ENCODE measurements at places on chromosomes 7 and 10.

DNA sequence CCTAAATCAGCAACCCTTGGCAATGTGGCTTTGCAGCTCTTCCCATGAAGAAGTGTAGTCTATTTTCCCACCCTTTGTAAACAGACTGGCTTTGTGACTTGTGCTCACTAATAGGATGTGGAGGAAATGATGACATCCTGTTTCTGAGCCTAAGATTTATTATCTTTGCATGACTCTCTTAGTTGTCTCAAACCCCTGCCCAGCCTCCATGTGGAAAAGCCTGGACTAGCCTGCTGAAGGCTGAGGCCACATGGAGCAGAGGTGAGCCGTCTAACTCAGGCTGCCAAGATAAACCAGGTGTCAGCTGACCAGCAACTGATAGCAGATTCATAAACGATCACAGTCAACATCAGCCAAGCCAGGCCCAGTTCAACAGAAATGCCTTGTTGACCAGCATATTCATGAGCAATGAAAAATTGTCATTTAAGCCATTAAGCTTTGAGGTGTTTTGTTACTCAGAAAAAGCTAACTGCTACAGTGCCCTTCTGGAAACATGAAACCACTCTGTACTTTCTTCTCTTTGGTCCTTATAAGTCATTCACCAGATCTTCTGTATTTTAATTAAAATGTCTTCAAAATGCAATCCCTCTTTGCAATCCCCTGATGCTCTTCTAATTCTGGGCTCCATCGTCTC, 586.3 kb upstream of the ANKRD30A start:
- DNase-seq = no peak

DNA sequence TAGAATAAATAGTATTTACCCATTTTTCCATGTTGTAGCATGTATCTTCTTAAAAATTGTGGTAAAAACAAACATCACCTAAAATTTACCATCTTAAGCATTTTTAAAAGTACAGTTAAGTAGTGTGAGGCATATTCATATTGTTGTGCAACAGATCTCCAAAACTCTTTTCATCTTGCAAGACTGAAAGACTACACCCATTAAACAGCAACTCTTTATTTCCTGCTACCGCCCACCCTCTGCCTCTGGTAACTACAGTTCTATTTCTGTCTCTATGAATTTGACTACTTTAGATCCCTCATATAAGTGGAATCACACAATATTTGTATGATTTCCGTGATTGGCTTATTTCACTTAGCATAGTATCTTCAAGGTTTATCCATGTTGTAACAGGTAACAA, 40.0 kb upstream of the AGBL3 start:
- DNase-seq = no peak

DNA sequence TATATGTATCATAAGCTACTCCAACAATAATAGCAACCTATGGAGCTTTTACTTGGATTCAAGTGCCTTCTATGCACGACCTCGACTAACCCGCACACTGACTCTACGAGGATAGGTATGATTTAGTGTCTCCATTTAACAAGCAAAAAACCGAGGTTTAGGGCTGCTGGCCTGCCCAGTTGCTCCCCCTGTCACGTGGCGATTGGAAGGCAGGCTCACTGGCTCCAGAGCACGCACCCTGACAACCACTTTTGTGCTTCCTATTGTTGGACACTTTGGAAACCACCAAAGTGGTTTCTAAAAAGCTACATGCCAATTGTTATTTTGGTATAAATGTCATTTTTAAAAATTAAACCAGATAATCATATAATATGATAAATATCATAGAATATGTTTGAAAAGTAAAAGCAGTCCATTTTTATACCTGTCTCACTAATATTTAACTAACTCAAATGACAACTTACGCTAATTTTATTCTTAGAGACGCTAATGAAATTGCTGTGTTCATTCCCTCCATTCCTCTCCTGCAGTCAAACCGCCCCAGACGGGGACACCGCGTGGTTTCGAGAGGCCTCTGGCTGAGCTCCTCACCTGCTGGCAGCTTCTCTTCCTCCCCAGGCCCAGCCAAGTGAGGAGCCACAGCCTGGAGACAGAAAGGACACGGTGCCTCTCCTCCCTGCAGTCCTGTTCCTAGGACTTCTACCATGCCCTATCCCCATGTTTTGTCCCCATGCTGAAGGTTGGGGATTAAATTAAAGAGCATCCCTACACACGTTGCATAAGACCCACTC, 22.2 kb upstream of the RHEB start:
- no peak for DNase-seq

GRCh38 chr10:62384057-62384446, 9.9 kb downstream of the ZNF365 start:
- DNase-seq = peak; percentile 77

- no peak for DNase-seq
Measured at GRCh38 chr7:47580175-47580706, 1.7 kb downstream of the TNS3 start.

DNA sequence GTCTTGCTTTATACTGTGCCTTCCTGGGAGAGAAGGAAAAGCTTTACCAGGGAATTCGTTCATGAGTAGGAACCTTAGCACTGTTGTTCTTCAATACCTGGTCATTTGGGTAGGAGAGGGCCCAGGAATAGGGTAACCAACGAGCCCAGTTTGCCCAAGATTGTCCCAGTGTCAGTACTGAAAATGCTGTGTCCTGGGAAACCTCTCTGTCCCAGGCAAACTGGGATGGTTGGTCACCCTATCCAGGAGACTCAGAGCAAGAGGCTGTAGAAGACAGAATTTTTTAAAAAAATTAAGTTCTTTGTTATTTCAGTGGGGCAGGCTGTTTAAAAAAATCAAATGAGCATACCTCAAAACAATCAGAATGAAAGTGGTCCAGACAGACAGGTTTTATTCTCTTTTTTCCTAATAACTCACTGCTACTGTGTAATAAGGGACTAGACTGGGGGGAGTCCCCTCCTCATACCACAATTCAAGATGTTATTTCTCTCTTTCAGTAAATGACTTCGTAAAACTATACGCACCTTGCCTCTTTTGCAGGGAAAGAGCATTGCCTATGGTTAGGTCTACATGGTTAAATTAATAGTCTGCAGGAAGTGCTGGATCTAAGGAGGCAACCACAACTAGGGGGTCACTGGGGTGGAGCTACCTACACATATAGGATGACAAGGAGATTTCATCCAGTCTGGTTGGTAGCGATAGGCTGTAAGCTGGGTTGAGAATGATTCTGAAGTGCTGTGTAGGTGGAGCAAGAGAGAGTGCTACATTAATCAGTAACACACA, 41.1 kb upstream of the FAM133B start:
- DNase-seq = no peak

DNA sequence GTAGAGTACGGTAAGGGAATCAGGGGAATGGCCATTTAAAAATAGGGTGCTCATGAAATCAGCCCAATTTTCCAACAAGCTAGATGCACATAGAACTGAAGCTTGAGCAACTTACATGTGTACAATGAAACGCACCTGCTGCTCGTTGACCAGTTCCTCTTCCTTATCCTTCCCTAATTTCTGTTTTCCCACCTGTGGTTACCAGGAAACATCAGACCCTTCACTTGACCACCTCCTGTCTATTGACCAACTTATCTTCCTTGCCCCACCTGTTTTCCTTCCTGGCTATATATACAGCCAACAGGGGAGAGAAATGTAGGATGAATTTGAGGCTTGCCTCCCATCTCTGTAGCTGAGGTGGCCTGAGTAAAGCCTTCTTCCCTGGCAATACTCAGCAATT, 37.8 kb upstream of the RAPGEF5 start:
- DNase-seq = no peak

- DNase-seq = peak; percentile 93
Measured at GRCh38 chr7:150448789-150449147, 1.7 kb upstream of the GIMAP8 start.

GRCh38 chr7:129494041-129494440, 8.3 kb upstream of the SMKR1 start:
- DNase-seq = peak; percentile 33

DNA sequence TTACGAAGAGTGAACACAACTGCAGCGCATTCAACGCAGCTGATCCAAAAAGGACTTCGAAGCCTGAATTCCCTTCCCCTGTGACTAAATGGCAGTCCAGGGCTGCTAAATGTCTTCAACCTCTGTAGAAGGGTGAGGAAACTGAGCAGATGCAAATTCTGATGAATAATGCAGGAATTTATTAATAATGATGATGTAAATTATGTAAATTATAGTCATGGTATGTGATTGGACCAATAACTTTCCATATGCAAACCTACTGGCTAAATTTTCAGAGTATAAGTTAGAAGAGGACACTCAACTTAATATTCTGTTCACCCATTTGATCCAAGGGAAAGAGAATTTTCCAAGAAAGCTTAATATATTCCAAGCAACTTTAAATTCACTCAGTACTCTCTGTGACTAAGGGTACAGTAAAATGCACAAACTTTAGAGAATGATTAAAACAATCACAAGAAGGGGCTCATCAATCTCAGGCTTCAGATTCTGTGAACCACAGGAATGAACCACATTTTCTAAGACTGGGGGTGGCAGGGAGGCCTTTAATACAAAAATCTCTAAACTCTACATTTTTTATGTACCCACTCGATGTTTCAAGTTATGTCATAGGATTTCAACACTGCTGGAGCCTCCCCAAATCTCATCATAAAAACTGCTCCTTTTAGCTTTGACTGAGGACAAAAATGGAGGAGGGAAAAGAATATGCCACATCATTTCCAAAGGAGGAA, 3.5 kb downstream of the FGFR2 start:
- DNase-seq = no peak

DNA sequence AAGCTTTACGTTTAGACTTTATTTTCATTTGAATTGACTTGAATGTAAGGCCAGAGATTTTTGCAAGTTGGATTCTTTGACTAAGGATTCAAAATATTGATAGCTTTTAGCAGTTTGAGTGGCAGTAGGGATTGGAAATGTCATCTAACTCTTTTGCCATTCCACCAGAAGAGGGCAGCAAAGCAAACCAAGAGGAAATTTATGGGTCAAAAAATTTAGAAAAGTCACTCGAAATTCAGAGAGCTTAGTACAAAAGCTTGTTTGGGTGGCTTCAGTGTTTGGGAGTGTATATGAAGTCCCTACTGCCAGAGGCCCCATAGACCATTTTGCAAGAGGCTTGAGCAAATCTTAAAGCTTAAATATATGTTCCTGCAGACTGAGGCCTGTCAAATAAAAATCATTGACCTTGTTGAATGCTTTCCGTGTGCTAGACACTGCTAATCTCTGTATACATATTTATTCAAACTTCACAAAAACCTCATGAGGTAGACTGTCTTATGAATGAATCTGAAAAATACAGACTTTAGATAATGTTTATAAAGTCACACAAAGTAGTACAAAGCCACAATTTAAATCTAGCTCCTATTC, 44.6 kb upstream of the RSBN1L start:
- peak; percentile 23 for DNase-seq

DNA sequence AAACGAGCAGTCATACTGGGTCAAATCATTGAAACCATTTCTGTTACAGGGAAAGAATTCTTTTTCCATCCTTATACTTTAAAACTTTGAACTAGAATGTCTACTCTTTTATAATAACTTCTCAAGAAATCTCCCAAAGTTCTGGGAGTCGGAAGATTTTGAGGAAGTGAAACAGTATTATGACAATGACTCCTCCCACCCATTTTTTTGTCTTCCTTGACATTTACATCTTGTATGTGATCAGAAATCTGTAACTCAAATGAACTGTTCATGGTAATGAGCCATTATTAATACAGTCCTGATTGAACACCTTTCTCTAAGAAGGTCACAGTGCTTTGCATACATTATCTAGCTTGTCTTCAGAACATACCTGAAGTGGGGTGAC, 227.4 kb downstream of the CELF2 start:
- no peak for DNase-seq

DNA sequence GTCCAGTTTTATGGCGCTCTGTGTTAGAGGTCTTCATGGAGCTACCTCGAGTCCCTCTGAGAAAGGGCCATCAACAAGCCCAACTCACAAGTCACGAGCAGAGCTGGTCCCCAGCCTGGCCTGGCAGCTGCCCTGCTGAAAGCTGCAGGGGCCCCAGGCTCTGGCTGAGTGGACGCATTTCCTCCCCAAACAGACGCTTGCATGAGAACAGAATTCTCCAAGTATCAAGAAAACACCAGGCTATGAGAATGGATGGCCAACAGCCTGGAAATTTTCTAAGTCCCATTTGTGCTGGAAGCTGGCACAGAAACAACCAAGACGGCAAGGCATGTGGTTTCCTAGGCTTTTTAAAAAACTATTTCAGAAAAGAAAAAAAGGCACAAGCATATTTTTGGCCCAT, 114.8 kb downstream of the FAM53B start:
- no peak for DNase-seq

DNA sequence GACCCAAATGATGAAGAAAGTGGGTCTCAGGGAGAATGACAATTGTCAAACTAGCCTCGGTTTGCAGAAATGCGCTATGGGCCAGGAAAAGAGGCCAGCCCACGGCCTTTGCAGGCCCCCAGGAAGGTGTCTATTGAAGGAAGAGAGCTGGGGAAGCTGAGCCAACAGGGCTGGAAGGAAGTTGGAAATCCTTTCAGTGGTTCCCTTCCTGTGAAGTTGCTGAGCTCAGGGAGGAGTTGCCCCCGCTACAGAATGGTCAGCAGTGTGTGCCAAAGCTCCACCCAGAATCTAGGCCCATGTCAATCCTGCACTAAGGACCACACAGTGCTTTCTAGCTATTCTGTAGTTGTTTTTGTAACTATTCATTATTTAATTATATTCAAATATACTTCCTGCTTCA, 91.6 kb upstream of the ANLN start:
- DNase-seq = no peak

DNA sequence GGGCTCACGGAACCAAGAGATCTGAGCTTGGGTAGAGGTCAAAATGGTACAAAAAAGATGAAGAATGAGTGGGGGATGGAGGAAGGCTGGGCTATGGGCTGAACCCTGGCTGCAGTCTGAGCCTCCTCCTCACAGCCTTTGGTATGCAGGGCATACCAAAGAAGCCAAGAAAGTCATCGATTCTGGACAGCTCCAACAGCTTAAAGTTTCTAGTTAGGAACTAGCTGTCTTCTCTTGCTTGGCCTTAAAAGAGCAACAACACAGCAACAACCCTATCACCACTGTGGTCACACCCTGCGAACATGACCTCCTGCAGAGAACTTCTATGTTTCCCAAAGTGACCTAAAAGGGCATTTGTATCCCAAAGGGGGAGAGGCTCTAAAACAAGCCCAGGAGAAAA, 126.1 kb upstream of the EFCAB10 start:
- DNase-seq = no peak

Data from activated CD4-positive, alpha-beta memory T cell treated with anti-CD3 and anti-CD28 coated beads, Interleukin-2, amount 10 ng/mL, durations not matched to agents 7 days and 5 days (primary cell).